ENCODE measurements at places on chromosomes 6 and 20.

DNA sequence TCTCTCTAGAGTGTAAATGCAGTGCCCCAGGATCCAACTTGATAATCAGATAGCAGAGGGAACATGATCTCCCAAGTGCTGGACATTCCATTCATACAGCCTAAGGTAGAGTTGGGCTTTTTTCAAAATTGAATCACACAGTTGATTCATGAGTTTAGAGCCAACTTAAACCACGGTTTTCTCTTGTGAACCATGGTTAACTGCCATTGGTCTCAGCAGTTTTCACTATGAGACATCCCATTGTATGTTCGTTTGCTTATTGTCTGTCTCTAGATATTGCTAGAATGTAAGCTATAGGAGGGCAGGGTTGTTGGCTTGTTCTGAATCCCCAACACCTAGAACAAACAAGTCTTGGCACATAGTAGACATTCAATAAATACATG lies 37.2 kb upstream of the TAF8 start:
- no peak for DNase-seq

DNA sequence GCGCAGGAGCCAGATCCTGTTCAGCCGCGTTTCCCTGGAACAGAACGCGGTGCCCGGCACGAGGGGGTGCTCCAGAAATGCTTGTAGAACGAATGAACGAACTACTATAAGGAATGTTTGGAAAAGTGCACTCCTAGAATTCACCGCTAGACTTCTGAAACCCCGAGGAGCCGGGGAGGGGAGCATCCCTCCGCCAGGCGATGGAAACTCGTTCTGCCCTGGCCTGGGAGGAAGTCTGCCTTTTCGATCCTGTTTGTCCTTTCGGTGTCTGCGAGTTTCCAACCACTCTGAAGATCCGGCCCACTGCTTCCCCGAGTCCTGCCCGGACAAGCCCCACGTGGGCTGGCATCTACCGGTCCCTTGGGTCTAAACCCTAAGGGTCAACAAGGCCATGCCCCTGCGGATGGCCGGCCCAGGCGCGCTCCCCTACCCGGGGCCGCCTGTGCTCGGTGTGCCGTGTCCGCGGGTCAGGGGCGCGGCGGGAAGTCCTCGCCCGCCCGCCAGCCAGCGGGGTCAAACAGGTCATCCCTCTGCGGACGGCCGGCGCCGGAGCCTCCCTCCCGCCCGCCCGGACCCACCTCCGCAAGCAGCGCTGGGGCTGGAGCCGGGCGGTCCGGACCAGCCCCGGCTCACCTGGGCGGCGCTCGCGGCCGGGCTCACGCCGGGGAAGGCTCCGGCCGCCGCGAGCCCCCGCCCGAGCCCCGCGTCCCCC lies 526 bp downstream of the SULF2 start:
- peak; percentile 36 for DNase-seq

DNA sequence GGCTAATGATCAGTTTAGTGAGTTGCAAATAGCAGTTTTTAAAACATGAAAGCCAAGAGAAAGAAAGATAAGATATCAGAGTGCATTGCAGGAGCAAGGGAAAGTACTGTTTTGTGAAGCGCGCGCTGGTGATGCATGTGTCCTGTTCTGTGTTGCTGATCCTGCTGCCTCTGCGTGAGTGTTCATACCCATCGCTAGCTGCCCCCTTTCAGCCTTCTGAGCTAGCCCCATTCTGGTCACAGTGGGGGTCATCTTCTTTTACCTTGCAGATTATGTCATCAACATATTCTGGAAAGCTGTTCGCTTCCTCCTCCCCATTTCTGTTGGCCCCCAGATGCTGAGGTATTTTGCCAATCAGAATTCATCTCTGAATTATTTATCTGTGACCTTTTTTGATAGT lies 1.9 kb downstream of the MRAP2 start:
- DNase-seq = no peak

DNA sequence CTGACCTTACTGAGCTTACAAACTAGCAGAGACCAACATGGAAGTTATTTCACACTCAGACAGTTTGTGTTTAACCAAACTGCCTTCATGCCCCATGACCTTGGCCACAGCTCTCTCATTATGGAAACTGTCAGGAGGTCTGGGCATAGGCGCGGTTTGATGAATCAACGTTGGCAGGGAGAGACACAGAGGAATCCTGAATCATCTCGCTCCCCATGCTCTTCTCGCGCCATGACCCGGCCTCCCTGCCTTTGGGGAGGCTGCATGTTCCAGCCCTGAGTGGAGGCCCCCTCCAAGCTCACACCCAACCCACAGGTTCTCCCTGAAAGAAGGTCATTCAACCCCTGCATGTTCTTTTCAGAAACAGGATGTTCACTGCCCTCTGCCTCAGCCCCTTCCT lies 15.9 kb upstream of the GDAP1L1 start:
- no peak for DNase-seq

GRCh38 chr6:107400616-107401147 lies 58.7 kb downstream of the PDSS2 start:
- no peak for DNase-seq

DNA sequence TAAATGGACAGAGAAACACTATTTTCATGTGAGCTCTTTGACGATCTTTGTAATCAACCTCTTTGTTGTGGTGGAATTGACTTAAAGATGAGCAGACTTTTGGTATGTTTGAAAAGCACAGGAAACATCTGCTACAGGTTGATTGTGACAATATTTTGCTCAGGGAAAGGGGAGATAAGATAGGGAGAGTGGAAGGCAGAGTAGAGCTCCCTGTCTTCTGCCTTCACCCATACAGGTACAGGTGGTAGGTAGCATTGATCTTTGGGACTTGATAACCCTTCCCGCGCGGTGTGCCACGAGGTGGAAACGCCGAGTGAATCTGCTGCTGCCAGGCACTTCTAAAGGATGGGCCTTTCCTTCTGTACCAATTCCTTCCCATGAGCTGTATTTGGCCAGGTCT lies 183.6 kb downstream of the UTRN start:
- DNase-seq = no peak

DNA sequence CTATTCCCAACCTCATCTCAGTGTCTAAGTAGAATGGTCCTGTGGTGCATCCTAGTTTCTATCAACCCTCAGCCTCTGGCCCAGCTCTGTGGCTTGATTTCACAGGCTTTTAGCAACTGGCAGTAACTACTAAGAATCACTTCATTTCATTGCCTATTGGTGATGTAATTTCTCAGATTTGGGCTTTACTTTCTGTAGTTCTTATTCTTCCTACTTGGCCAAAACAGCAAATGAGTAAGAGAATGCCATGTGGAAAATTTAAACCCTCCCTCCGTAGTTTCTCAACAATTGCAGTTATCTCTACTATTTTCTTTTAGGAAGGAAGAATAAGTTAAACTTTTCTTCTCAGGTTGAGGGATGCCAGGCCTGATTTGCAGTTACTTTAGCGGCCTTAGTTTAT lies 387.3 kb downstream of the CDKAL1 start:
- DNase-seq = no peak

DNA sequence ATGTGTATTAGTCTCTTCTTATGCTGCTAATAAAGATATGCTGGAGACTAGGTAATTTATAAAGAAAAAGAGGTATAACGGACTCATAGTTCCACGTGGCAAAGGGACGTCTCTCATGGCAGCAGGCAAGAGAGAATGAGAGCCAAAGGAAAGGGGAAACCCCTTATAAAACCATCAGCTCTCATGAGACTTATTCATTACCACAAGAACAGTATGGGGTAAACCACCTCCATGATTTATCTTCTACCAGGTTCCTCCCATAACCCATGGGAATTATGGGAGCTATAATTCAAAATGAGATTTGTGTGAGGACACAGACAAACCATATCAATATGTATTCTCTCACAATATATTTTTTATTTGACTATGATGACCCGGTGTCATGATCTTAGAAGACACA lies 109.1 kb downstream of the UTRN start:
- DNase-seq = no peak

- no peak for DNase-seq
Measured at GRCh38 chr6:16648003-16648402, 113.3 kb downstream of the ATXN1 start.

GRCh38 chr6:157261606-157262005 lies 61.7 kb downstream of the TMEM242 start:
- DNase-seq = no peak

GRCh38 chr20:62088258-62089127 lies 22.8 kb upstream of the TAF4 start:
- DNase-seq = no peak

All from psoas muscle (tissue), 8 donors.